IPS DF 19.7 (cell line): ENCODE measurements at places on chromosomes 11 and 22.

DNA sequence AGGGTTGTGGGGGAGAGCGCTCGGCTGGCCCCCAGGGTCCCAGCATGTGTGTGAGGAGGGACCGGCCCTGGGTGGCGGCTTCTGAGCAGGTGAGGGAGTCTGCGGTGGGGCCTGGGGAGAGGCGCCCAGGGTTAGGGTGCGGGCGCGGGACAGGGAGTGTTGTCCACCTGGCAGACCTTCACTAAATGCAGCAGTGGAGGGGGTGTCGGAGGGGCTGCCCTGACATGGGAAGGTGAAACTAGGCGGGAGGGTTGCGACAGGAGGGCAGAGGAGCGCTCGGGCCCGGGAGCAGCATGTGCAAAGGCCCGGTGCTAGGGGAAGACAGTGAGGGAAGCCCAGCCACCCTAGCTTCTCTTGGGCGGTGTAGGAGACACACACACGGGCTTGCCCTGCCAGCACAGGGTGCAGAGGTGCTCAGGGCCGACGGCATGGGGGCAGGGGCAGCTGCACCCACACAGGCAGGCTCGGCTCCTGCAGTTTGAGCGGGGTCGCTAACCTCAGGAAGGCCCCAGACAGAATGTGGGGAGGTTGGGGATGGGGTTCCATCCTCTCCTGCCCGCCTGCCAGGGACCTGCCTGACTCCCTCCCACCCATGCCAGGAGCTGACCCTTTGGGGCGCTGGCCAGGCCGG is 22.2 kb downstream of the OTUB1 start:
- no peak for DNase-seq

DNA sequence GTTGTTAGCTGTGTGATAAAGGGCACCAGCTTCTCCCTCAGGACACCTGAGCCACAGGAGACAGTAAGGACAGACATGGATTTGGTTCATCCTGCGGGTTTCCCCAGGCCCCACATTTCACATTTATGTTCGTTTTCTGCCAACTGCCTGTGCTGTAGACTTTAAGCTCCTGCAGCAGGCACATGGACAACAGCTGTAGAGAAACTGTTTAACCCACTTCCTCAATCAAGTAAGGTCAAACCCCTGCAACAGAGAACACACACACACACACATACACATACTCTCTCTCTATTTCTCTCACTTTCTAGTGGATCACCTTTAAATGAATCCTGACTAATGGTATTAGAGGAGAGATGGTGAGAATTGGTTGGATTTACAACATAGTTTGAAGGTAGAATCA is 90.7 kb downstream of the C11orf87 start:
- no peak for DNase-seq

- peak; percentile 5 for DNase-seq
Observed at GRCh38 chr11:124961972-124962609, 8.1 kb downstream of the CCDC15 start.

GRCh38 chr11:115430345-115430744 is 73.9 kb downstream of the CADM1 start:
- no peak for DNase-seq

DNA sequence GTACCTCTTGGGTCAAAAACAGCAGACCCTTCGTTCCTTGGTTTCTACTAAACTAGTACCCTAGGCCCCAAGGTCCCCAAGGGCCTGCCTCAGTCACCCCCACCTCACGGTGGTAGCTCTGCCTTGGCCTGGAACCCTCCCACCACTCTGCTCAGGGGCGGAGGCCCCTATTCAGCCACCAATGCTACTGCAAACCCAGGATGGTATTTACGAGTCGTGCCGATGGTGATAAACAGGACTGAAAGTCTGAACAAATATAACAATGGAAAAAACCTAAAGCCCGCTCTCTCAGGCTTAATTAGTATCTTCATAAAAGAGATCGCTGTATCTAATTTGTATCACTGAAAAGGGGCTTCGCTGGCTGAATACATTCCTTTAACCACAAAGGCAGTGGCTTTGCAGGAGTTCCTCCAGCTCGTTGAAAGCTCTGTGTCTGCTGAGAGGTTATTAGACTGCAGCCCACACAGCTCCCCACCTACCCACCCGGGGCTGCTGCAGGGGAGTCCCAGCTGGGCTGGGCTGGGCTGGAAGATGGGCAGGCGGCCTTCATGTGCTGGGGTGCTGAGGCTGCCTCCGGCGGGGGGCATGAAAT is 15.2 kb downstream of the SHISAL1 start:
- DNase-seq, result no peak

- no peak for DNase-seq
Observed at GRCh38 chr11:96230686-96231085, 112.3 kb downstream of the MAML2 start.

- DNase-seq, result no peak
Observed at GRCh38 chr22:48333323-48333763, 1494.3 kb downstream of the BRD1 start.

- no peak for DNase-seq
Observed at GRCh38 chr11:102220728-102221467, 96.4 kb upstream of the BIRC3 start.

- DNase-seq, result no peak
Observed at GRCh38 chr11:30392221-30392784, 69.4 kb downstream of the ARL14EP start.

- peak; percentile 57 for DNase-seq
Observed at GRCh38 chr22:41857155-41857859, 24.4 kb downstream of the SREBF2 start.

DNA sequence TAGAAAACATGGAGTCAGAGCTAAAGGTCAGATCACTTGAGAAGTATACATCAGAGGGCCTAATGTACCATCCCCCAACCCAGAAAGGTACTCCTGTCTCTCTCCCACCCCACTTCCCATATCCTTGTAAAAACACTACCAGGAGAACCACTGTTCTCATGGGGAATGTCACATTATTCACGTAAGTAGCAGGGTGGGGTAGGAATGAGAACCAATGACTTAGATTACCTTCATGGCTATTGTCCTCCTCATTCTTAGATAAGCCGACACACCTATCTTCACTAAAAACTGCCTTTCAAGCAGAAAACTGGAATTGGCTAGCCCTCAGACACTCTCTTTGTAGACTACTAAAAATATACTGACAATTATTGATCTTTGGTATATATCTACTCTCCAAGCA is 63.6 kb downstream of the CEP57 start:
- no peak for DNase-seq
